Mucosa of descending colon (tissue), 3 donors: ENCODE measurements at places on chromosomes 5 and 9. TPM values are rescaled to one million over a fixed set of nuclear protein-coding genes. Genes with fewer than 3 reads are reported as not detected.

RGS14 gene
- total RNA-seq = 15.2 TPM

FCHO2 gene
- total RNA-seq = 57.6 TPM

GHR gene
- total RNA-seq = 8.7 TPM

IFNB1 gene
- not detected for total RNA-seq

NFIB gene
- total RNA-seq = 85.5 TPM

GABRP gene
- 0.09 TPM for total RNA-seq

CCDC112 gene
- 9.2 TPM for total RNA-seq

NTNG2 gene
- total RNA-seq = 0.41 TPM

BTNL8 gene
- total RNA-seq = 82.2 TPM

CD274 gene
- total RNA-seq = 3.4 TPM

CCL27 gene
- total RNA-seq = not detected

AIF1L gene
- 5.0 TPM for total RNA-seq

TAF11L12 gene
- not detected for total RNA-seq

PKD2L2 gene
- not detected for total RNA-seq

MCIDAS gene
- total RNA-seq = 0.14 TPM

SUB1 gene
- 156 TPM for total RNA-seq

STPG3 gene
- not detected for total RNA-seq
